ENCODE measurements at places on chromosomes 4 and X.

- DNase-seq, result no peak
Observed at GRCh38 chr4:24244663-24245490, 339.5 kb downstream of the DHX15 start.

DNA sequence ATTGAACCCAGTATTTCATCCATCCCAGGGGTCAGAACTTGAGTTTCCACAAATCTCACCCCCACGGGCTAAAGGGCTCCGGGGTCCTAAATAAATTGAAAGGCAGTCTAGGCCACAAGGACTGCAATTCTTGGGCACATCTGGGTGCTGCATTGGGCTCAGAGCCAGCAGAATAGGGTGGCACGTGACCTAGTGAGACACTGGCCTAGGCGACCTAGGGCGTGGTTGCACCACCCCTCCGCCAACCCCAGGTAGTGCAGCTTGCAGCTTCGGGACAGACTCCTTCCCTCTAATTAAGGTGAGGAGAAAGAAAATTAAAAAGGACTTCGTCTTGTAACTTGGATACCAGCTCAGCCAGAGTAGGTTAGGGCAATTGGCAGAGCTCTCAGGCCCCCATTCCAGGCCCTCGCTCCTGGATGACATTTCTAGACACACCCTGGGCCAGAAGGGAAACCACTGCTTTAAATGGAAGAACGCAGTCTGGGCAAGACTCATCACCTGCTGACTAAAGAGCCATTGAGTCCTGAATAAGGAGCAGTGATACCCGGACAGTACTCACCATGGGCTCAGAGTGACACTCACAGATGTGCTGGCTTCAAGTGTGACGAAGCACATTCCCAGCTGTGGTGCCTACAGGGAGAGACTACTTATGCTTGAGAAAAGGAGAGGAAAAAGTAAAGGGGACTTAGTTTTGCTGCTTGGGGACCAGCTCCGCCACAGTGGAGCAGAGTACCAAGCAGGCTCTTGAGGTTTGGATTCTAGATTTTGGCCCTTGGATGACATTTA is 735.4 kb downstream of the FSTL5 start:
- DNase-seq, result no peak

DNA sequence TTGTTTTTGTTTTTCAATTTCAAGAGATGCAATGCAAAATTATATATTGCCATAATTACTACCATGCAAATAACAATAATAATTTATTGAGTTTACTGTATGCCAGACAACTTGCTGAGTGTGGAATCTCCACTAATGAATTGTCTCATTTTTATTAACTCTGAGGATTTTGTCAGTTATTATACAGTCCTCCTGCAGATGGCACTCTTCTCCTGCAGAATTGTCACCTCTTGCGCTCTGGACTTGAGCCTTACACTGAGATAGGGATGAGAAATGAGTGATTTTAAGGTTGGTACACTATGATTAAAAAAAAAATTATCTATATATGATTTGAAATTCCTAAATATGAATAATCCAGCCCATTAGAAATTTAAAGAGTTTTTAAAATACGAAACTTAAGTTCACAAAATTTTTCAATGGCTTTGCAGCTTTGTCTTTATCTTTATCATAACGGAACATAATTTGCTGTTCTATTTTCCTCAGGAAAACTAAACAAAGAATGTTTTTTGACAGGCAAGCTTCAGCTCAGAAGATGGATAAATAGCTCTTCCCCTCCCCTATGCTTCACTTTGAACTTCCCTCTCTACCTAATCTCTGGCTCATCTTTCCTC is 12.7 kb upstream of the PAQR3 start:
- DNase-seq, result no peak

DNA sequence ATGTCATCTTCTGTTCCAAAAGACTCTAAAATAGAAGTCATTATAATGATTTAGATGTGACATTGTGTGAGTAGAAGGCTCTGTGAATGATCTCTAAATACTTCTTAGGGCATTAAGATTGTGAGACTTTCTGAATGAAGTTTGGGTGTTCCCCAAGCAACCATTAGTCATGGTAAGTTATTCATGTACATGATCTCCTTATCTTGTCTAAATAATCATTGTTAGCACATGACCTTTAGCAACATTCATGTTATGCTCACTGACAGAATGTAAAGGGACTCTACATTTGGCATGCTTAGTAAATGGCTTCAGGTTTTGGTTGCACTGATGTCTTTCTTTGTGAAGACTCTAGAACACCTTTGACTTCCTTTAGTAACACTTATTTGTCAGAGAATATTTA is 140.8 kb upstream of the AGA start:
- DNase-seq, result no peak

DNA sequence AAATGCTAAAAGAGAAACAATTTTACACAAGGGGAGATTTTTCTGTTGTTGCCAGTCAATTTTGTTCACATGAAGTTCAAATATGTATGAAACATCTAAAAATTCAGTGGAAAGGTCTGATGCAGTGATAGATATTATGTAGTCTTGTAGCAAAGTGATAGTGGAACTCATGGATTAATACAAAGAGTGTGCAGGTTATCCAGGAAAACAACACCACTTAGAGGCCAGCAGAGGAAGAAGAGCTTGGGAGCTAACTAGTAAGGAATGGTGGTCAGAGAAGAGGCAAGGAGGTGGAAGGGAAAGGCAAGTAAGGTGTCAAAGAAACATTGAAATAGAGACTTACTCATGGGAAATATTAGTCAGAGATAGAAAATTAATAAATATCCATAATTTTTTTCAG is 395.6 kb downstream of the MAPK10 start:
- no peak for DNase-seq

GRCh38 chr4:6177587-6178197 is 22.7 kb downstream of the JAKMIP1 start:
- peak; percentile 43 for DNase-seq
